ENCODE measurements at places on chromosomes 7 and 10.

- no peak for DNase-seq
Observed at GRCh38 chr7:141190495-141190894, 116.6 kb downstream of the TMEM178B start.

- no peak for DNase-seq
Observed at GRCh38 chr10:101089520-101090299, 27.9 kb downstream of the KAZALD1 start.

DNA sequence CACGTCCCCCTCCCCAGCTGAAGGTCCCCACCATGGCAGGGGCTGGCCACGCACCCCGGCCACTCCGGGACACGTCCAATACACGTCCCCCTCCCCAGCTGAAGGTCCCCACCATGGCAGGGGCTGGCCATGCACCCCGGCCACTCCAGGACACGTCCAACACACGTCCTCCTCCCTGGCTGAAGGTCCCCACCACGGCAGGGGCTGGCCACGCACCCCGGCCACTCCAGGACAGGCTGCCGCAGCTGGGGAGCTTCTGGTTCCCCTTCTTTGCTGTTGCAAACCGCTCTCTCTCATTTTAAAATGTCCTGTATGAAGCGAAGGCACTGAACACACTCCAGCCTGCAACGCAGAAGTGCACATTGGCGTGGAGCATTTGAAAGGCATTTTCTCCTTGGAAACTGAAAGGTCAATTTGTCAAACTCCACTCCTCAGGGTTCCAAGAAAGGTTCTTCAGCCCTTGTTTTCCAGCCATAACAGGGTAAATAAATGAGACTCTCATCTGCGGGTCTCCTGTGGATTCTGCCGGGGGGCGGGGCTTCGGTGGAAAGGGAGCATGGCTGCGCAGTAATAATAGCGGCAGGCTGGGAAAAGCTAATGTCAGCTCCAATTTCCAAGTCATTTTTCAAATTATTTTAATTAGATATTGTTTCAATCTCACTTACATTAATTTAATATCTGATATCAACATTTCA lies 580.3 kb downstream of the DNAJB6 start:
- no peak for DNase-seq

- no peak for DNase-seq
Observed at GRCh38 chr7:25375805-25376600, 147.7 kb upstream of the NPVF start.

DNA sequence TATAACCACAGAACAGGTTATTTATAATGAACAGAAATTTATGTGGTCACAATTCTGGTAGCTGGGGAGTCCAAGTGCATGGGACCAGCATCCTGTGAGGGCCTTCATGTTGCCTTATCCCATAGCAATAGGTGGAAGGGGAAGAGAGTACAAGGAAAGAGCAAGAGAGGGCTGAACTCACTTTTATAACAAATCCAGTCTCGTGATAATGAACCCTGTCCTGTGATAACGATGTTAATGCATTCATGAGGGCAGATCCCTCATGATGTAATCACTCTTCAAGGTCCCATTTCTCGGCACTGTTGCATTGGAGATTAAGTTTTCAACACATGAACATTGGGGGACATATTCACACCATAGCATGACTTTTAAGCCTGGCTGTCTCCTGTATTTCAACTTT lies 27.4 kb upstream of the CCDC7 start:
- DNase-seq: no peak

Data from cardiac muscle cell (in vitro differentiated cells and primary cell).